ENCODE measurements at places on chromosomes 7 and 10.

DNA sequence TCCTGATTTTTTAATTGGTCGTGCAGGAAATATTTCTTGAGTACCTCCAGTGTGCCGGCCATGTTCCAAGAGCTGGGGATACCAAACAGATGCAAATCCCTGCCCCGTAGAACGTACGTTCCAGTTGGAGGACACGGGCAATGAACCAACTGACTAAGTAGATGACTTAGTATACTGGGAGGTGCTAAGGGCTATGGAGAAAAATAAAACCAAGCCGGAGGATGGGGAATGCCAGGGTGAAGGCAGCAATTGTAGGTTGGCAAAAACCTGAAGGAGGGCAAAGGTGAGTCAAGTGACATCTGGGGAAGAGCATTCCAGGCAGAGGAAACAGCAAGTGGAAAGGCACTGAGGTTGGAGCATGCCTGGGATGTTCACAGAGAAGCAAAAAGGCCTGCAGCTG lies 6.8 kb upstream of the VSIR start:
- no peak for DNase-seq

- DNase-seq = no peak
These were observed 4.9 kb upstream of the MCU start for GRCh38 chr10:72687035-72687434.

DNA sequence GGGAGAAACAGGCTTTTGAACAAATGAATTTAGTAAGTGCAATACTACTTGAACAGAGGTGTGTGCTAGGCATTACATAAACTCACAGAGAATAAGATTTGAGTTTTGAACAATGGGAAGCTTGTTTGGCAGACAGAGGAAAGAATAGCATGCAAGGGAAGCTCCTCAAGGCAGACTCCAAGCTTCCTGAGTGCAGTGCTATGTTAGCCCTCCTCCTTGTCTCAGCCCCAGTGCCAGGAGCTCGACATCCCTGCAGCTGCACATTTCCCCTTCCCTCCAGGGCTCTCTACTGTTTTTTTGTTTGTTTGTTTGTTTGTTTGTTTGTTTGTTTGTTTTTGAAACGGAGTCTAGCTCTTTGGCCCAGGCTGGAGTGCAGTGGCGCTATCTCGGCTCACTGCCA lies 237.5 kb downstream of the IPMK start:
- DNase-seq = no peak

DNA sequence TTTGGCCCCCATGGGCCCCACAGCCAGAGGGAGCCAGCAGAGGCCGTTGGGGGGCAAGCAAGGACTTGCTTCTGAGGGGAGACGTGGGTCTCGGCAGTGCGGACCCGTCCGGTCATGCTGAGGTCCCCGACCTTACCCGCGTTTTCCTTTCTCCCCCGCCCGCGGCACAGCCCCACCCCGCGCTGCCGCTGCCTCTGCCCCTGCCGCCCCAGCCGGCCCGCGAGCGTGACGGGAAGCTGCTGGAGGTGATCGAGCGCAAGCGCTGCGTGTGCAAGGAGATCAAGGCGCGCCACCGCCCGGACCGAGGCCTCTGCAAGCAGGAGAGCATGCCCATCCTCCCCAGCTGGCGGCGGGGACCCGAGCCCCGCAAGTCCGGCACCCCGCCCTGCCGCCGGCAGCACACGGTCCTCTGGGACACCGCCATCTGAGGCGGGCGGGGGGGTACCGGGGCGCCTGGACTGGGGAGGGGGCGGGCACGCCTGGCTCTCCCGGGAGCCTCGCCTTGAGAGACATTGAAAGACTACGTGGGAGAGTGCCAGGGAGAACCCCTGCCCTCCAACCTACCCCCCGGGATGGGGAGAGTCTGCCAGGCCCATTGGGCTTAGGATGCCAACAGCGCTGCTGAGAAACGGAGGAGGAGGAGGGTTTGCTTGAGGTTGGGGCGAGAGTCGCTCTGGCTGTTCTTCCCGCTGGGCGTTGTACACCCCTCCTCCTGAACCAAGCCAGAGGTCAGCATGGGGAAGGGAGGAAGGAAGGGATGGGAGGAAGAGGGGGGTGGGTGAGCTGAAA lies 9.9 kb downstream of the NYAP1 start:
- no peak for DNase-seq

- no peak for DNase-seq
These were observed 199.1 kb upstream of the LYZL2 start for GRCh38 chr10:30828680-30829079.

GRCh38 chr7:114567416-114567815 lies 152.8 kb downstream of the FOXP2 start:
- no peak for DNase-seq

DNA sequence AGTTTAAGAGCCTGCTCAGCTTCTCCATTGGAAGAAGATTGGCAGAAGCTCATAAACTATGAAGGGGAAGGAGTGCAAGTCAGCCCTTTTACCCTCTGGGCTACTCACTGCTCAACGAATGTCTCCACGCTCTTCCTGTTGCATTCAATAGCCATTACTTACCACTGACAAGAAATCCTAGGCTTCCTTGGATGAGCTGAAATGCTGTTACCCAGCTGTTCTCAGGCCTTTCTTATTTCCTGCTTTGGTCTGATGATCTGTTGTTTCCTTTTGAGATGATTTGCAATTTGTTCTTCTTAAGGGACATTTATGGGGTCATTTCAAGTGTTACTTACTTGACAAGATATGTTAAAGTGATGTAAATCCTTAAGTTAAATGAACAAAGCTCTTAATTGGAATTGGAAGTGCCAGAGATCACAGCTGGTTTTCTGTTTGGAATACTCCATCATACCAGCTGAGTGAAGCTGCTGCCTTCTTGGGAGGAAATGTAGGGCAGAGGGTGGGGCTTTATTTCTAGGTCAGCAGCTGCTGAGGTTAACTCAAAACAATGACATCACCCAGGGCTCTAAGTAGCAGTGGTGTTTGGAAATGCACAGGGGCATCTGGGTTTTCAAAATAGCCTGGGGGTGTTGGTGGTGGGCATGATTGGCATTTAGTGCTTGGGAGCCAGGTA lies 170.0 kb downstream of the PRKCQ start:
- no peak for DNase-seq

- DNase-seq = no peak
These were observed 6.0 kb upstream of the REEP3 start for GRCh38 chr10:63515002-63515763.

DNA sequence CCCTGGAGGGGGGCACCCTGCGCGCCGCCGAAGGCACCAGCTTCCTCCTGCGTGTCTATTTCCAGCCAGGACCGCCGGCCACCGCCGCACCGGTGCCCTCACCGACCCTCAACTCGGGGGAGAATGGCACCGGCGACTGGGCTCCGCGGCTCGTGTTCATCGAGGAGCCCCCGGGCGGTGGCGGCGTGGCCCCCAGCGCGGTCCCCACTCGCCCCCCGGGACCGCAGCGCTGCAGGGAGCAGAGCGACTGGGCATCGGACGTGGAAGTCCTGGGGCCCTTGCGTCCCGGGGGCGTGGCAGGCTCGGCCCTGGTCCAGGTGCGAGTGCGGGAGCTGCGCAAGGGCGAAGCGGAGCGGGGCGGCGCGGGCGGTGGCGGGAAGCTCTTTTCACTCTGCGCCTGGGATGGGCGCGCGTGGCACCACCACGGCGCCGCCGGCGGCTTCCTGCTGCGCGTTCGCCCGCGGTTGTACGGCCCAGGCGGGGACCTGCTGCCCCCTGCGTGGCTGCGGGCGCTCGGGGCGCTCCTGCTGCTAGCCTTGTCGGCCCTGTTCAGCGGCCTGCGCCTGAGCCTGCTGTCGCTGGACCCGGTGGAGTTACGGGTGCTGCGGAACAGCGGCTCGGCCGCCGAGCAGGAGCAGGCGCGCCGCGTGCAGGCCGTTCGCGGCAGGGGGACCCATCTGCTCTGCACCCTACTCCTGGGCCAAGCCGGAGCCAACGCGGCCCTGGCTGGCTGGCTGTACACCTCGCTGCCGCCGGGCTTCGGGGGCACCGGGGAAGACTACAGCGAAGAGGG lies 594 bp downstream of the CNNM1 start:
- DNase-seq = no peak

- no peak for DNase-seq
These were observed 36.7 kb upstream of the SLIT1 start for GRCh38 chr10:97222326-97222961.

DNA sequence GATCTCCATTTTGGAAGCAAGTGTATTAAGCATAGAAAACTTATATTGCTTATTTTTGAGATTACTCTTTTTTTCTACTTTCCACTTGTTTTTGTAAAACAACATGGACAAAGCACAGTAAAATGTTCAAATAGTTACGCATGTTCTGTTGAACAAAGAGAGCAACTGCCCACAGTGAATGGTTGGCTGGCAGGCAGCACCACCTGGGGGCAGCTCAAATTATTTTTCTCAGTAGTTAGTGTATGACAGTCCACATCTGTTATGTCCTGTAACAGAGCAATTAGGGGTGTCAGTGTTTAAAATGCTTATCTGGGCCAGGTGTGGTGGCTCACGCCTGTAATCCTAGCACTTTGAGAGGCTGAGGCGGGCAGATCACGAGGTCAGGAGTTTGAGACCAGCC lies 46.1 kb upstream of the CACUL1 start:
- DNase-seq = no peak

- DNase-seq = no peak
These were observed 66.1 kb upstream of the AQP1 start for GRCh38 chr7:30845426-30846135.

GRCh38 chr7:151642746-151643145 lies 123.1 kb upstream of the RHEB start:
- no peak for DNase-seq

- no peak for DNase-seq
These were observed 48.6 kb upstream of the SKAP2 start for GRCh38 chr7:26912933-26913536.

- no peak for DNase-seq
These were observed 162.2 kb downstream of the MYOF start for GRCh38 chr10:93319896-93320295.

DNA sequence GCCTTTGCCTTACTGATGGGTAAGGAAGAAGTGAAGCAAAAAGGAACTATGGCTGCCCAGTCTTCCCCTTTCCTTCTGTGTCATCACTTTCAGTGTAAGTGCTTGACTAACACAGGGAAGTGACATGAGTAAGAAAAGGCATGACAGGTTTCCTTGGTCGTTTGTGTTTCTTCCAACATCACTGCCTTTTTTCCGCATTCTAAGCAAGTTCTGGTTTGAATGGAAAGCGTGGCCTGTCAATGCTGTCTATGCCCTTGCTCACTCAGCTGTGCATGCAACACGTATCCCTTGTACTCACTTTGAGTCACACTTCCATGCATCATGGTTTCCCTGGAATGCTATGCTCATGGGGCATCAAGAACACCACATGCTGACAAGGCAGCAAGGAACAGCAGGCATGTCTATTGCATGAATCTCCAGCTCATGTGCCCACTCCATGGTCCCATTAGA lies 111.8 kb downstream of the OAT start:
- DNase-seq = no peak

- no peak for DNase-seq
These were observed 1.2 kb downstream of the PDIA4 start for GRCh38 chr7:149027055-149027454.

DNA sequence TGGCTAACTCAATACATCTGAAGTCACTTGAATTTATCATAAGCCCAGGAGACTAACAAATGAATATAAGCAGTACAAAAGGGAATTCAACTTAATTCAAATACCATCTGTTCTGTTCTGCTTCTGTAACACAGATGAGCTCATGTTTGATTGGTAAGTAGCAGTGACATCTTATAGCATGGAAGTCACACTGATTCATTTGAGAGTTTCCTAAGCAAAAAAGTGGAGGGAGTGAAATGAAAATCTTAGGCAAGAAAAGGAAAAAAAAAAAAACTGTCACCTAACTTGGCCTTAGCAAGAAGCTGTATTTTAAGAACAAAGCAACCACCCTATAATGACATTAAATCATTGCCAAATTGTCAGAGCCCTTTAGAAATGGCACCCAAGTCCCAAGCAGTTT lies 49.5 kb downstream of the SMURF1 start:
- no peak for DNase-seq

- no peak for DNase-seq
These were observed 1.8 kb downstream of the TSC22D4 start for GRCh38 chr7:100476903-100477870.

DNA sequence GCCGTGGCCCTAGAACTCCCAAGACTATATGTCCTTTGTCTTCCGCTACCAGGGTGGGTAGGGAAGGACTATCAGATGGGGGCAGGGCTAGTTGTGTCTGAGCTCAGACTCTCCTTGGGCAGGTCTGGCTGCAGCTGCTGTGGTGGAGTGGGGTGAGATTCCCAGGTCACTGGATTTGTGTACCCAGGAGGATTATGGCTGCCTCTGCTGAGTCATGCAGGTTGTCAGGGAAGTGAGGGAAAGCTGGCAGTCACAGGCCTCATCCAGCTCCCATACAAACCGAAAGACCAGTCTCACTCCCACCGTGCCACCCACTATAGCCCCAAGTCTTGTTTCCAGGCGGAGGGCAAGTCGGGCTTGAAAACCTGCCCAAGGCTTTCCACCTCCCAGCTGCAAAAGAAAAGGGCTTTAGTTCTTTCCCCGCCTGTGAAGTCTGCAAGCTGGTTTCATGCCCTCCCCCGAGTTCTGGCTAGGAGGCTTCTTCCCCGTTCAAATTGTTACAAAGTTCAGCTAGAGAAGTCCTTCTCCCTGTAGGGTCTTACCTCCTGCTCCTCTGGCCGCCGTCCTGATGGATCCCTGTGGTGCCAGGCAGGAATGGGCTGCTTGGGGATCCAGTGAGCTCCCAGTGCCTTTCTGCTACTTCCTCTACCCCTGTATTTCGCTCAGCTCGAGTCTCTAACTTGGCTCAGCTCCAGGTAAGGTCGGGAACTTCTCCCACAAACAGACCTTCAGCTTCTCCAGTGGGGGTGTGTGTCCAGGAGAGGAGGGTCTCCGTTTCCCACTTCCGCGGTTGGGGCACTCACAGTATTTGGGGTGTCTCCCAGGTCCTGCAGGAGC lies 106.8 kb upstream of the FGL2 start:
- DNase-seq = no peak

- no peak for DNase-seq
These were observed 39.8 kb downstream of the FOXL3 start for GRCh38 chr7:329691-330281.

GRCh38 chr7:35823440-35823839 lies 22.6 kb downstream of the SEPTIN7 start:
- DNase-seq = no peak

DNA sequence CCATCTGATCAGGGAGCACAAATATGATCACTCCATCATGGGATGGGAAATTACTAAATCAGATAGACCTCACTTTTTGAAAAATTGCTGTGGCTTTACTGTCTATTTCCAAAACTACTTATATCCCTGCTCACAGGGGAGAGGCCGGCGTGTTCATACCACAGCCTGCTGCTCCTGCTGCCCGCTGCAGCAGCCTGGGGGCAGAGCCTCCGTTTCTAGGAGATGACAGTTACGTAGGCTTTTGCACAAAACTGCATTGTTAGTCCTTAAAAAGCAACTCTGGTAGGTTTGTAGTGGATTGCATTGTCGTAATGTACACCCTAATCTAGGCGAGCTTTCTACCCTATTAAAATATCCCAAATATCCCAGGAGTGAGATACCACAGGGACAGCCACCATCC lies 203.7 kb downstream of the EBF3 start:
- DNase-seq = no peak

DNA sequence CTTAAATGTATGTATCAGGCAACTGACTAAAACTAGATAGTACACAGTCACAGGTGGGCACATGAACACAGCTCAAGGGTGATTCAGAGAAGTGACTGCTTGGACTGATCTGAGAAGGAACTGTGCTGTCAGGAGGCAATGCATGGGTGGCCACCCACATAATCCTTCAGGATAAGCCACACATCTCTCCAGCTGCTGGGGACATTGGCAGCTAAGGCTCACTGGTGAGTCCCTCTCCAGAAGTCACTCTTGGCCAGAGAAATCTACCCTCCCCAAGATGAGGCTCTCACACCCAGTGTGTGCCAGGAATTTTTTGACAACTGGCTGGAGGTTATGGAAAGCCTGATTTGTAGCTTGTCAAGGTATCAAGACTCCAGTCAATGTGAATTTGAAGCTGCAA lies 302.4 kb upstream of the NEBL start:
- DNase-seq = no peak
